ENCODE measurements at places on chromosomes 11 and 22.

DNA sequence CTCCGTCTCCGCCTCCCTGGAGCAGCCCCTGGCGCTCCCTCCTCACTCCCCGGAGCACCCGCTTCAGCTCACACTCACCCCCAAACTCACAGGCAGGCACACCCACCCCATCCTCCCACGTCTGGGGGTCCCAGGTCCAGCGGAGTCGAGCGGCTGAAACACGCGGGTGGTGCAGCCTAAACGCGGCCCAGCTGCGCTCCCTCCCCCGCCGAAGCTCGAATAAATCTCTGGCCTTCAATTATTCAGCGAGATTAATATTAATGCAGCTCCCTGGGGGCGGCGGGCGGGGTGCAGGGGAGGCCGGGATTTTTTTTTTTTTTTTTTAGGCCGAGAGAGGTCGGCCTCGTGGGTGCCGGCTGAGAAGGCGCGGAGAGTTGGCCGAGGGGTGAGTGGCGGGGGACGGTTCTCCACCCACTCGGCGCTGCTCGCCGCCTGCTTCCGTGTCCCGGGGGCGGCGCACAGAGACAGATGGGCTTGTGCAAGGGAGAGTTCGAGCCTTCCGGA, 524 bp upstream of the SLC1A2 start:
- DNase-seq, result no peak

GRCh38 chr11:120909676-120910416, 114.1 kb upstream of the TBCEL start:
- DNase-seq, result no peak

DNA sequence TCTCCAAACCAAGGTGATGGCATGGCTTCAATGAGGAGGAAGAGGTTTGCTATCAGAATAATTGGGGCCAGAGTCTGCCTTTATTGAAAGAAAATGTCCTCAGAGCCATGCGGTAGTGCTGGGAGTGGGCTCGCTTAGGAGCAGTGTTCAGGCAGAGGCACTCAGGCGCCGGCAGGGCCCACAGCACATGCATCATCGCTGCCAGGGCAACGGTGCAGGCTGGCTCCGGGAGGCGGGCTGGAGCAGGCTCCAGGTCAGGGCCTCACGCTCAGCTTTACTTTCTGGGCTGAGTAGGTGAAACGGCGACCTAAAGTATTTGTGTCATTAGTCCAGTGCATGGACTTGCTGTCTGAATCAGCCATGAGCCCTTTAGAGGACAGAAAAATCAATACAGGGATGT, 169.9 kb upstream of the CCDC90B start:
- DNase-seq, result no peak

DNA sequence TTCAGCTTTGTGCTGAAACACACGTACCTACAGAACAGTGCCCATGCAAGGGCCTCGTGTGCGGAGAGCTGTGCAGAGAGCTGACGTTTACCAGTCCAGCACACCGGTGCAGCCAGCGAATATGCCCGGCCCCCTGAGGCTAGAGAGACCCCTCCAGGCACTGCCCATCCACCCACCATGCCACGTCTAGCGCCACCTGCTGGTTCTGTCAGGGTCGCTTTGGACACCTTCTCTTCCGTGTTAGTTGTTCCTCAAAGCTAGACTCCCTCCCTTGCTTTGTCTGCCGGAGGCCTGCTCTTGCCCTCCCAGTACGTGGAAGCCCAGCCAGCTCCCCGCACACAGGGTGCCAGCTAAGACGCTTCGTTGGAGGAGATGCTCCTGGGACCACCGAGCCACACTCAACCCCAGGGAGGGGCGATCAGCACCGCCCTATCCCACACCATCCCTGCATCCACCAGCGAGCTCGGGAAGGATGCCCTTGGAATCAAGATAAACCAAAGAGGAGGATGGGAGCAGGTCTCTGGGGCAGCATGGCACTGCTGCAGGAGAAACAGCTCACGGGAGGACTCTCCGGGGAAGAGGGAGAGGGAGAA, 43.4 kb downstream of the CPT1A start:
- DNase-seq, result peak; percentile 35

DNA sequence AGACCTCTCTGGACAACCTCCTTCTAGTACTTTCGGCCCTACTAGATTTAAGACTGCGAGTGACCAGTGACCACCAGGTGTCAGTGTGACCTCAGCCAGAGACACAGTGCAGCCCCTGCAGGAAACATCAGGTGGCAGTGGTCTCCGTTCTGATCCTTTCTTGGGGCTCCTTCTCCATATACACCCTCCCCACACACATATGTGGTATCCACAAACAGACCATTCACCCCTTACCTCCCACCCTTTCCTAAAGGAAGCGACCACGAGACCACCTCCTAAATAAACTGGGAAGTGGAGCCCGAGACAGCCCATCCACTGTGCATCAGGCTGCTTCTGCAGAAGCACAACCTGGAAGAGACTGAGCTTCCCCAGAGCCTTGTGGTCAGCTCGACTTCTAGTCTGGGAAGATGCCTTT, 38.5 kb upstream of the CYP2D6 start:
- peak; percentile 72 for DNase-seq

DNA sequence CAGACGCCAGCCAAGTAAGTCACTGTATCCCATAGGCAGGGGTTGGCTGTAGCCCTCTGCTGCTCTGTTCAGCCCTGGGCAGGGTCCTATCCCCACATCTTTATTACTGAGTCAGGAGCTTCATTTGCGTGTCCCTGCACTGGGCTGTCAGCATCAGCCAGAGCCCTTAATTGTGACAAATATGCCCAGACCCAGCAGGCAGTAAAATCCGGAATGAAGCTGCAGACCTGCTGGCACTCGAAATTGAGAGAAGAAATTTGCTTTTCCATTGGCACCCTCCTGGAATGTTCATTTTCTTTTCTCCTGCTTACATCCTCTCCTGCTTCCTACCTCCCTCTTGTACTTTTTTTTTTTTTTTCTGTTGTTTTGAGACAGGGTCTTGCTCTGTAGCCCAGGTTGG, 43.8 kb downstream of the CEP164 start:
- DNase-seq, result no peak

DNA sequence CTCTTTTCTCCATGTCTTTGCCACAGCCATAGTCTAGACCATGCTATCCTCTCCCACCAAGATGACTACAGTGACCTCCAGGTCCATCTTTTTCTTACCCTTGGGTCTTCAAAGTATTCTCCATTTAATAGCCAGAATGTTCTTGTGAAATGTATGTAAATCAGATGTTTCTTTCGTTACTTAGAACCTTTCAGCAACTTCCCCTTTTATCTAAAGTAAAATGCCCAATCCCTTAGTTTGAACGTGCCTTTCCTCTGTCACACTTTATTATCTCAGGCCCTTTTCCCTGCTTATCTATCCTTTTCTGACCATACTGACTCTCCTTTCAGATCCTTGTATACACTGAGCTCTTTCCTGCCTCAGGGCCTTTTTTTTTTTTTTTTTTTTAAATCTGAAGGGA, 17.9 kb downstream of the RBM4B start:
- no peak for DNase-seq

GRCh38 chr11:942823-943222, 17.2 kb downstream of the AP2A2 start:
- DNase-seq, result no peak

DNA sequence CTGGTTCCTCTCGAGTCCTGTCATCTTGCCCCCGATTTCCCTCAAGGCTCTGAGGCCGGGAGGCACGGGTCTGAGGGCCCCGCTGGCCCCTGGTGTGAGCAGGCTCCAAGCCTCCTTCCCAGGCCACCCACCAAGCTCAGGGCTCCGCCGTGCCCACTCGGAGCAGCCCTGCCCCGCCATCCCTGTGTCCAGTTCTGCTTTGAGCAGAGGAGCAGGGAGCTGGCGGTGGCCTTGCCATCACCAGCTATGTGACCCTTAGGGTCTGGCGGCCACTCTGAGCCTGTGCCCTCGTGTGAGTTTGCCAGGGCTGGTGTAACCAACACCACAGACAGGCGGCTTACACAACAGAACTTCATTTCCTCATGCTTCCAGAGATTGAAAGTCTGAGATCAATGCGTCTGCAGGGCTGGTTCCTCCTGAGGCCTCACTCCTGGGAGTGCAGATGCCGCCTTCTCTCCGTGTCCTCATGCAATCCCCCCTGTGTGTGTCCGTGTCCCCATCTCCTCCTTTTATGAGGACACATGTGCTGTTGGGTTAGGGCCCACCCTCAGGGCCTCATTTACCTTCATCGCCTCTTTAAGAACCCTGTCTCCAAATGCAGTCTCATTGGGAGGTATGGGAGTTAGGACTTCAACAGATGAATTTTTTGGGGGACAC, 36.5 kb upstream of the CELSR1 start:
- no peak for DNase-seq

DNA sequence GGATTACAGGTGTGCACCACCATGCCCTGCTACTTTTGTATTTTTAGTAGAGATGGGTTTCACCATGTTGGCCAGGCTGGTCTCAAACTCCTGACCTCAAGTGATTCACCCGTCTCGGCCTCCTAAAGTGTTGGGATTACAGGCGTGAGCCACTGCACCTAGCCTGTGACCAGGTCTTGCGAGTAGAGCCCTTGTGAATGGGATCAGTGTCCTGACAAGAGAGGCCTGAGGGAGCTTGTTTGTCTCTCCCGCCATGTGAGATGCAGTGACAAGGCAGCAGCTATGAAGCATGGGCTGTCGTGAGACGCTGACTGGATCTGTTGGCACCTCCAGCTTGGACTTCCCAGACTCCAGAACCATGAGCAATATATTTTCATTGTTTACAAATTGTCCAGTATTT, 69.3 kb downstream of the LRRC32 start:
- no peak for DNase-seq

- DNase-seq, result no peak
Measured at GRCh38 chr11:110679323-110679975, 32.8 kb downstream of the ARHGAP20 start.

GRCh38 chr11:75422248-75423231, 10.5 kb downstream of the KLHL35 start:
- DNase-seq, result no peak

DNA sequence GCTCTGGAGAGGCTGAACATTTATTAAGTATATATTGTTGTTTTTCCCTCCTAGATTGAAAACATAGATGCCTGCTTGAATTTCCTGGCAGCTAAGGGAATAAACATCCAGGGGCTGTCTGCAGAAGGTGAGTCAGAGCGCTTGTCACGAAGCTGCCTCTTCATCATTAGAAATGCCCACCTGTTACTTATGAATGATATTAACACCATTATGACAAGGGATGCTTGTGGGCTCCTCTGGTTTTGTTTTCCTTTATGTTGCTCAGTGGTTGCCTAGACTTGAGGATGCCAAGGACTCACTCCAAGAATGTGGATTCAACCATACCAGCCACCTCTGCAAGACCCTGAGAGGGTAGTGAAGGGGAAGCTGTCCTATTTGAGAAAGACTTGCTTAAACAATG, 156.2 kb downstream of the NAV2 start:
- DNase-seq, result no peak

DNA sequence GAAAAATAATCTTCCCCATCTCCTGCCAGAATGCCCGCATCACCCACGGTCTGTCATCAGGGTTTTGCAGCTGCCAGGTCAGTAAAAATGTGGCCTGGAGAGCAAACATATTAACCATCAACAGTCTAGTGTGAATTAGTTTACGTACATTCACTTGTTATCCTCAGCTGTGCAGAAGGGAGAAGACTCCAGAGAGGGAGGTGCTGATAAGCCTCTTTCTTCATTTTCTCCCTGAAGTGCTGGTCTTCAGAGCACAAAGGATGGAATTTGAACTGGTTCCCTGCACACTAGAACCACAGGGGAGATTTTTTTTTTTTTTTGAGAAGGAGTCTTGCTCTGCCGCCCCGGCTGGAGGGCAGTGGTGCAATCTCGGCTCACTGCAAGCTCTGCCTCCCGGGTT, 8.2 kb downstream of the FGF19 start:
- DNase-seq, result no peak

- DNase-seq, result no peak
Measured at GRCh38 chr11:110032259-110032658, 60.9 kb upstream of the ZC3H12C start.

DNA sequence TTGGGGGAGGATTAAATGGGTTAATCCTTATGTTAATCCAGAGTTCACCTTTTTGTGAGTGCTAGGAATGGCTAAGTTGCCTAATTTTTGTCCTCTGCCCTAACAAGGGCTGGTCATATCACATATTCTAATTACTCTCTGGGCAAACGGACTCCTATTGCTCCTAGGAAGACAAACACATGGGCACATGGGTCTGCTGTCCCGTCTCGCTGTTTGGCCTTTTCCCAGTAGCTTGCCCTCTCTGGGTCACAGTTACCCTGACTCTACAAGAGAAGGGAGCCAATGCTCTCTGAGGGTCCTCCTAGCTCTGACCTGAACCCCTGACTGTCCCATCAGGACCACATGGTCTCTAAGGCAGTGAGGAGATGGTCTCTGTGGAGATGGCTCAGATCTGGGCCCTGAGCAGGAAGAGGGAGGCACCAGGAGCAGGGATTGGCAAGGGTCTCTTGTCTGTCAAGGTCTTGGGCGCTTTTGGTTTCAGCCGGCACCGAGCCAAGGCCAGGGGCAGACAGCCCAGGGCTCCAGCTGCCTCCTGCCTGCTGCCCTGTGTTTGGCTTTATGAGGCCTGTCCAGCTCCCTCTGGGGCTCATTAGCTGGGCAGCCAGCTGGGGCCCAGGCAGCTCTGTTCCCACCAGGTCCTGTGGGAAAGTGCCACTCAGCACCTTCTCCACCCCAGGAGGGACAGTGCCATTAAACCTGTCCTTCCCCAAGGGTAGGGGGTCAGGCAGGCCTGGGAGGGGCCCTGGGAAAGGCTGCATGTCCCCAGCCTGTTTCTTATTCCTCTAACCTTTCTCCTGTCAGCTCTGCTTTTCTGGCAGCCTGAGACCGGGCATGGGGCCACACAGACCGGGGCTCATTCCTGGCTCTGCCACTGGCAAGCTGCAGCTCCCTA, 559.9 kb downstream of the MN1 start:
- no peak for DNase-seq

- no peak for DNase-seq
Measured at GRCh38 chr22:36741204-36741793, 34.6 kb downstream of the IFT27 start.

GRCh38 chr11:64035576-64035975, at the start of gene FLRT1:
Gene FLRT1 (plus strand): TSS chr11:64035931. CDS start chr11:64116268, 80,337 bp downstream.
- no peak for DNase-seq

DNA sequence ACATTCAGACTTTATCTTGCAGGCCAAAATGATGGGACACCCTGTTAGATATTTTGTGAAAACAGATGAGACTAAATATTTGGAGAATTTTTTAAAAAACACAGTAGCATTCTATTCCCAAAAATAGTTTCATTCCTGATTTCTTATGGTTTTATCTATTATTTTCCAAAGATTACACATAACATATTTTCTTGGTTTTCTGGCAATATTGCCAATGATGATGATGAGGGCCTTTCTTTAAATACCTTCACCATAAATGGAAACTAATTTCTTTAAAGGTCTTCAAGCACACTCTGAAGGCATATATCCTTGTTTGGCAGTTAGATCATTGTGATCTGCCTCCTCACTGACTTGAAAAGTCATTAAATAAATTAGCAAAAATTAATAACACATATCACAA, 522.3 kb upstream of the LUZP2 start:
- DNase-seq, result no peak

Data from activated CD4-positive, alpha-beta T cell treated with anti-CD3 and anti-CD28 coated beads for 4 hours (primary cell).